ENCODE measurements at places on chromosomes 7 and 10.
A peak's percentile ranks its signal among the peaks of the same experiment; 100 is the strongest.

GRCh38 chr10:117509573-117509972 lies 33.0 kb upstream of the EMX2 start:
- no peak for DNase-seq

DNA sequence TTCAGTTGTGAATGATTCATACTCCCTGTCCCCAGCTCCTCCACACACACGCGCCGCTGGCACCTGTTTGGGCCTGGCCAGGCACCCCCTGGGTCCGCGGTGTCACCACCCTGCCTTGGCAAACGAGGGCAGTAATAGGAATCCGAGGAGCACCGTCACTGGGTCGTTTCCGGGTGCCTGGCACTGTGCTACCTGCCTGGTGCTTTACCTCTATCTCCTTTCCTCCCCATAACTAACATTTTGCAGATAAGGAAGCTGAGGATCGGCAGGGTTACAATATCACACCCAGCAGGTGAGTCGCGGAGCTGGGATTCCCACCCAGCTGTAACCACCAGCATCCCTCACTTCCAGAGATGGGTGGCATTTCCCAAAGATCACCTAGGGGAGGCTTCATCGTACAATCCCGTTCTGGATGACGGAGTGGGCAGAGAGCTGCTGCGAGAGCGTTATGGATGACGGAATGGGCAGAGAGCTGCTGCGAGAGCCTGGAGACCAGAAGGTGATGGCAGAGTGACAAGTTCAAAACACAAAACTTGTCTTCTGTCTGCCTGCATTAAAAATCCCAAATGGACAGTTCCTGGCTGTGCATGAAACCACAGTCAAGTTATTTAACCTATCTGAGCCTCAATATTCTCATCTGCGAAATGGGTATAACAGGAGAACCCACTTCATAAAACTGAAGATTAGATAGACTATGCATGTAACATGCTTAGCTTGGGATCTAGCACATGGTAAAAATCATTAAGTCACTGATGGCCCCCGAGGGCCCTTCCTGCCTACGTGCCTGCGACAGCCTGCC lies 1.1 kb upstream of the HSPA12A start:
- no peak for DNase-seq

DNA sequence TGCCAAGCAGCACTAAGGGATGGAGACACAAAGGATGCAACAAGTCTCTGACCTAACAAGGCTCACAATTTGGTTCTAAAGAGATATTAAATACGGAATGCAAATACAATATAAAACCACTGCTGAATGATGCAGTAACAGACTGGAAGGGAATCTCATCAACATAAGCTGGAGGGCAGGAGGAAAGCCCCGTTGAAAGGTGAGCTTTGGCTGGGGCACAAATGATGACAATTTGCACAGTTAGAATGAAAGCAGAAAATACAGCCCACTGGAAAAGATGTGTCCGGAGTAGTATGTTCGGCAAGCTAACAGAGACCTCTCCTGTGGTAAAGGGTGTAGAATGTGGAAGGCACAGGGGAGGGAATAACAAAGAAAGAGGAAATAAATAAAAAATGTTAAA lies 26.1 kb downstream of the PAXIP1 start:
- no peak for DNase-seq

GRCh38 chr7:75938921-75939320 lies 24.0 kb downstream of the POR start:
- DNase-seq: no peak

- DNase-seq: no peak
These were observed 53.1 kb downstream of the SHOC2 start for GRCh38 chr10:110972231-110973134.

DNA sequence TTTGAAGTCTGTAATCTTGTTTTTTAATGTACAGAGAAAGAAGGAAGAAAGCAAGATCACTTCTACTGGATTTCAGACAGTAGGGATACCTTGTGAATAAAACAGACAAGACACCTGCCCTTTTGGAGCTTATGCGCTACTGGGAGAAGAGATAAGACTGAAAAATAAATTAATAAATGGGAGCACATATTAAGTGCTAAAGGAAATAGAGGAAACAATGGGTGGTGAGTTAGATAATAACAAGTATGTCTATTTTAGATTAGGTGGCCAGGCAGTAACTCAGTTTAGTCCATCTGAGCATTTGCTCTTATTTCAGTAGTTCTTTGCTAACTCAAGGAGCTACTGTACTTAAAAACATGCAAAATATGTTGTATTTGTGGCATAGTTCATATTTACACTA lies 15.9 kb downstream of the MIOS start:
- no peak for DNase-seq

- DNase-seq: no peak
These were observed 52.3 kb downstream of the FOXP2 start for GRCh38 chr7:114466917-114467316.

DNA sequence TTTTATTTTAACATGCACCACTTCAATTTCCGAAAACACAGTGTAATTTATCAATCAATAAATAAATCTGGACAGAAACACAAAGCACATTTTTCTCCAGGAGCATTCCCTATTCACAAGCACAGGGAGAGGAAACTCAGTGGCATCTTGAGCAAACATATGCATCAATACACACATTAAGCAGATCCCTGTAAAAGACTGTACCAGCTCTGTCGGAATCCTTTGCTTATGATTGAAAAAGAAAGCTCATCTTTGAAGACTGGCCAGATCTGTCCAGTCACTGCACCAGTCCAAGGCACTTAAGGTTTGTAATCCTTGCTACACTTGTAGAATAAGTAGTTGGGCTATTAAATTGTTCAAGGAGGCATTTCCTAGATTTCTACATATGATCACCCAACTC lies 343.9 kb downstream of the BMPER start:
- DNase-seq: no peak

GRCh38 chr7:30091491-30091912 lies 43.3 kb upstream of the MTURN start:
- no peak for DNase-seq

DNA sequence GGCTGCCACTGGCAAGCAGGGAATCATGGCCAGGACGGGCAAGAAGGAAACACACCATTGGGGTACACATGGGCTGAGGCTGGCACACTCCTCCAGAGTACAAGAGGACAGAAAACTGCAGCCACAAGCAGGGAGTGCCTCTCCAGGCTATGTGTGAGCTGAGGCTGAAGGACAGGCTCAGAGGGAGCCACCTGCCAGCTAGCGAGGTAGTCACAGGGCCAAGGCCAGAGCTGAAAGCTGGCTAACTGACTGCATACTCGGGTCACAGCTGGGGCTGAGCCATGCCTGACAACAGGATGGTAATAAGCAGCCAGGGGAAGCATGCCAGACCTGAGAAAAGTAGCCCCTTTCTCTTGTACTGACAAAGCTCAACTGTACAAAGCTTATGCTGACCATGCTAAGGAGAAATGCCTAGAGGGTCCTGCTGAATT lies 52.0 kb downstream of the KIF5B start:
- DNase-seq: peak; percentile 62
